Activated CD4-positive, alpha-beta T cell treated with anti-CD3 and anti-CD28 coated beads, Interleukin-2, Interleukin-4, amounts not matched to agents 100 ng/mL and 50 ng/mL, durations not matched to agents 16 hours and 8 hours (primary cell): ENCODE measurements at places on chromosomes 1 and 21.
A peak's percentile ranks its signal among the peaks of the same experiment; 100 is the strongest.

GRCh38 chr1:217524787-217525520 is 105.9 kb downstream of the GPATCH2 start:
- DNase-seq, result no peak

DNA sequence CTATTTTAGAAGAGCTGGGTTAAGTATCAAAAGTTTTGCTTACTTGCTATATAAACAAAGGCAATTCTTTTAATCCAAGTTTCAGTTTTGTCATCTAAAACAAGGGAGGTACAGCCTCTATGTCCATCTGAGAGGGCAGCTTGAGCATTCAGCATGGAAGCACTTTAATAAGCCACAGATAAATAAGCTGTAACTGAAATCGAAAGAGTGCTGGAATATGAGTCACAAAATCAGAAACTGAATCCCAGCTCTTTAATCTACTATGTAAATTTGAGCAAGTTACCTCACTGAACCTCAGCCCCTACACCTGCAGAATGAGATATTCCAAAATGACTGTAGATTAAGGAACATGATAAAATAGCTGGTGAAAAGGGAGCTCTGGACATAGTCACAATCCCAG is 80.0 kb upstream of the HP1BP3 start:
- no peak for DNase-seq

- peak; percentile 47 for DNase-seq
Measured at GRCh38 chr1:18681423-18681835, 50.8 kb downstream of the PAX7 start.

GRCh38 chr1:235069577-235070563 is 58.8 kb downstream of the TOMM20 start:
- no peak for DNase-seq

DNA sequence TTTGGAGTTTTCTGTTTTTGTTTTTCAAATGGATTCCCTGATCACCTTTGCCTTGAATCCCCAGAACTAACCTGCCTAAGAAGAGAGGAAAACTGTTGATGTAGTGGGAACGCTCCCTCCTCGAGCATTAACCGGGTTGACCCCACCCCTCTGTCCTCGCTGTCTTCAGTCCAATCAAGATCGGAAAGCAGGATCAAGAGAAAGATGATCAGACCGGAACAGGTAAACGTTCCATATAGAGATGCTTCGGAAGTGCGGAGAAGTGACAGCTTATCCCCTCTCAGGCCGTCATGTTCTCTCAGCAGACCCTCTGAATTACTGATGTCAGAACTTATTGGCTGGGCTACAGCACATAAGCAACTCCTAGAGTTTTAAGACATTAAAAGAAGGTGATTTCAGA is 800 bp upstream of the FAM163A start:
- no peak for DNase-seq

GRCh38 chr21:34807881-34808568 is 139.2 kb downstream of the CLIC6 start:
- peak; percentile 71 for DNase-seq

- DNase-seq, result no peak
Measured at GRCh38 chr1:20587661-20588053, 1.2 kb upstream of the CDA start.

GRCh38 chr1:89065079-89065868 is at the start of gene GBP1:
GBP1 (minus strand) TSS chr1:89065208; CDS start chr1:89063234, 1,974 bp downstream.
- DNase-seq, result peak; percentile 56

DNA sequence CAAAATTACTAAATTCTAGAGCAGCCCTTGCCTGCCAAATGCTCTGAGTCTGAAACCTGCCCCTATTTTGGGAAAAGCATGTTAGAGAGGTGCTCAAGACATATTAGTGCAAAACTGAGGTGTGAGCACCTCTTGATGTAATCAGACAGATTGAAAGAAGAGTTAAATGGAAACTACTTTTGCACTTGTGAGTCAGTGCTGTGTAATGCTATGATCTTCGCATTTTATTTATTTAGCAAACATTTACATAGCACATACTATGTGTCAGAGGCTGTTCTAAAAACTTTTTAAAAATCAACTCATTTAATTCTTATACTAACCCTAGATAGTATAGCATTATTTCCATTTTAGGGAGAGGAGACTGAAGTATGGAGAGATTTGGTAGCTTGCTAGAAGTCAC is 138.1 kb downstream of the ELAVL4 start:
- DNase-seq, result no peak

DNA sequence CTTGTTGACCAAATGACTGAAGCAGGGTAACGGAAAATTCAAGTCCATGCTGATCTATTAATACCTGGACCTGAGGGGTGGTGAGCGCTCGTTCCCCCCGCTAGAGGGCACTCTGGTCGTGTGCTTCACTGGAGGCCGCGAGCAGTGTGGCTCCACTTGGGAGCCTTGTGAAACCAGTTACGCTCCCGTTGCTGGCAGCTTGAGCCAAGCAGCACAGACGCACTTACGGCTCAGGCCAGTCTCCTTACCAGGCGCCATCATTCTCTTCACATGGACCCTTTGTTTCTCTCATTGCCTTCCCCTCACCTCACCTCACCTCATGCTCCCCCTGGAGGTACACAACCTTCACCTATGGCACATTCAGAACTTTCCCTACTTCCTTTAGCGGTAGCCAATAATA is 49.7 kb upstream of the TSPAN2 start:
- DNase-seq, result peak; percentile 64

GRCh38 chr1:175317779-175318178 is 125.2 kb upstream of the KIAA0040 start:
- no peak for DNase-seq

GRCh38 chr1:171581766-171582165 is 40.3 kb upstream of the MYOCOS start:
- no peak for DNase-seq

GRCh38 chr1:221837896-221838295 is 96.0 kb upstream of the DUSP10 start:
- peak; percentile 50 for DNase-seq

- no peak for DNase-seq
Measured at GRCh38 chr1:238404921-238405320, 514.2 kb upstream of the ZP4 start.

GRCh38 chr1:172882791-172883386 is 167.9 kb downstream of the TNFSF18 start:
- no peak for DNase-seq

DNA sequence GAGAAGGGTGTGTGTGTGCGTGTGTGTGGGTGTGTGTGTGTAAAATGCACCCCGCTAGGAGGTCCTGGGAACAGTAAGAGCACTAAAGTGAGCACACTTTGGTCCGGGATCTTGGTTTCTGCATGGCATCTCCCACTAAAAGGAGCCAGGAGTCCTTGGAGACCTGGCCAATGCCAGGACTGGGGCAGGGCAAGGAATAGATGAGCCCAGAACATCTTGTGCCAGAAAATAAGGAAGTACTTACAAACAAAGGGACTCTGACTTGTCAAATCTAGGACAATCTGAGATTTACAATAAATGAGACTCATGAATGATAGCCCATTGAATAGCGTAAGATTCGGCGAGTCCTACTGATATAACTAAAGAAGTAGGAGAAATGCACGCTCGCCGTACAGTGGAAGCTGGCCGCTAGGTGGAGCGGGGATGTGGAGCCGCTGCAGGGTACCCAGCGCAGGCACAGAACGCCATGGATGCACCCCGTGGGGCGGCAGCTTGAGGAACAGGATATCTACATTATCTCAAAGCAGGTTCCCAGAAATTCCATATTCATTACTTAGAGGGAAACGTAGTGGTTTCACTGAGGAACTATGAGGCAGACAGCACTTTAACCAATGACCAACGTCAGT is 7.1 kb downstream of the SLC37A1 start:
- DNase-seq, result no peak

DNA sequence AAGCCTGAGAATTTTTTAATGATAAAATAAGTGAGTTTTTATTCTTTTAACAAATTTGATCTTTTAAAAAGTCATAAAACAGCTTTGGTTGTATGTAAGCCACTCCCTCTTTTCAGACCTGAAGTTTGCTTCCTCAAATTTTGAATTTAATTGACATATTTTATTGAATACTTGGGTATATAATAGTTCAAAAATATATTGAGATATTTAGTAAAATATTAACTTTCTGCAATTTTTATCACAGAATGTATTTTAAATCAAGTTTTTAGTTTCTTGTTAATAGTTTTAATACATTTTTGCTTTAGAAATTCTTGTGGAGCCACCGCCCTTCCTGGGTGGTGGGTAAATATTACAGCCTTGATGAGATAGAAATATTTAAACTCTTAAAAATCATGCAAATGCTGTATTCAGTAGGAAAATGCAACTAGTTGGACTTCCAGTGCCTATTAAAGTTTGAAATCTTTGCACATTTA is 867 bp downstream of the PTPRC start:
- DNase-seq, result no peak

DNA sequence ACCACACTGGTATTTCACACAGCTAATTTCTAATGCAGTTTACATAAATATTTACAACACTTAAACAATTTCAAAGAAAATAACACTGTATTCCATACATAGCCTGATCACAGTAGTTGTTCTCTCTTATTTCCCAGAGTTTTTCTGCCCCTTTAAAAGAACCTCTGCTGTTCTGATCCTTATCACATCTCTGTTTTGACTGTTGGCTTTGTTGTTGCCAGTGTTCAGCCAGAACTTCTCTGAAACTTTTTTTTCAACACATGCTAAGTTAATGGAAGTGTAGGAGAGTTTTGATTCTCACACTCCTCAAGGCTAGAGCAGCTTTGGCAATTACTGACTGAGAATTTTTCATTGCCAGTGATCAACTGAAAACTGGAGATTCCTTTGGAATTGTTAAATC is 11.1 kb downstream of the SELE start:
- DNase-seq, result no peak

- no peak for DNase-seq
Measured at GRCh38 chr1:94919241-94920030, 7.5 kb downstream of the CNN3 start.

- DNase-seq, result no peak
Measured at GRCh38 chr1:234583755-234584419, 26.1 kb downstream of the IRF2BP2 start.

- no peak for DNase-seq
Measured at GRCh38 chr1:3530086-3530925, 75.8 kb downstream of the ARHGEF16 start.

- DNase-seq, result no peak
Measured at GRCh38 chr1:177741476-177741875, 228.4 kb downstream of the SEC16B start.

GRCh38 chr1:203563291-203563690 is 63.3 kb upstream of the ATP2B4 start:
- no peak for DNase-seq

DNA sequence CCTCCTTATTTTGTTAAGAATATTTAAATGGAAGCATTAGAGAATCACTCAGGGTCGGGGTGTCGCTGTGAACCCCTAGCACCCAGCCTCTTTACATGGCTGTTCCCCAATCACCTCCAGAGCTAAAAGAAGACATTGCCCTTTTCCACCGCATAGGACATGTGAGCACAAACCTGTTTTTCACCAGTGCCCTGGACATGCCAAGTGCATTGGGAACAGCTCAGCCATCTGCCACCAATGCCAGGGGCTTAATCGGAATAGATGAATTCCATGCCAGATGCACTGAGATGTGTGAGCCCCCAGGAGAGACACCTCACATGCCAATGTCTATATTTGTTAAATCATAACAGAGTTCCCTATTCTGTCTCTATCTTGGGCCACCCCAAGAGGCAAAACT is 33.3 kb downstream of the EIF2D start:
- DNase-seq, result no peak

DNA sequence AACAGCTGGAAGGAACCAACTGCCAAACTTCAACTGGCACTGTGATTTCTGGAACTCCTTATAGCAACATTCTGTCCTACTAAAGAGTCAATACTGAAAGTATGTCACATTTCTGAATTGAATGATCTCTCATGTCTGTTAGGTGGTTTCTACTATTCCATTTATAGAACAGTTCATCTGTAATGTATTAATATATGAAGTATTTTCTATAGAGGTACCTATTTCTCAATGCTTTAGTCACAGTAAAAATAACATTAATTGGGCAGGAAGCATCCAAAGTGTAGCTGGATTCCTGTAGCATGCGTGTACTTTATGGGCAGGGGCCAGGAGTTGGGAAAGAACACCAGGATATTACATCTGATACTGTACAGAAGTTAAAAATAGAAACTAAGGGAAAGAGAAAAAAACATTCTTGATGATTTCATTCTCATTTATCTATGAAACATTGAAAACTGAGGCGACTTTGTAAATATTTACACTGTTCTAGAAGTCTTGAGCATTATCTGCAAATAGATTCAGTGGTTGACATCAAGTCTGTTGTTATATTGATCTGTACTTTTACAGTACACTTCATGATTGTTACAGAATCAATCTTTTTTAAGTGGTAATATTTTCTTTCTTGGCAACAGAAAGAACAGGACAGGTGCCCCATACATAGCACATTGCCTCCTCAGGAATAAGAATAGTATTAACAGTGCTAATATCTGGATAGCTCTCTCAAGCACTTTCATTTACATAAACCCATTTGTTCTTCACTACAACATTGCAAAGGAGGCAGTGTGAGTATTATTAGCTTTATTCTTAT is 6.2 kb upstream of the ZNF281 start:
- DNase-seq, result peak; percentile 22

DNA sequence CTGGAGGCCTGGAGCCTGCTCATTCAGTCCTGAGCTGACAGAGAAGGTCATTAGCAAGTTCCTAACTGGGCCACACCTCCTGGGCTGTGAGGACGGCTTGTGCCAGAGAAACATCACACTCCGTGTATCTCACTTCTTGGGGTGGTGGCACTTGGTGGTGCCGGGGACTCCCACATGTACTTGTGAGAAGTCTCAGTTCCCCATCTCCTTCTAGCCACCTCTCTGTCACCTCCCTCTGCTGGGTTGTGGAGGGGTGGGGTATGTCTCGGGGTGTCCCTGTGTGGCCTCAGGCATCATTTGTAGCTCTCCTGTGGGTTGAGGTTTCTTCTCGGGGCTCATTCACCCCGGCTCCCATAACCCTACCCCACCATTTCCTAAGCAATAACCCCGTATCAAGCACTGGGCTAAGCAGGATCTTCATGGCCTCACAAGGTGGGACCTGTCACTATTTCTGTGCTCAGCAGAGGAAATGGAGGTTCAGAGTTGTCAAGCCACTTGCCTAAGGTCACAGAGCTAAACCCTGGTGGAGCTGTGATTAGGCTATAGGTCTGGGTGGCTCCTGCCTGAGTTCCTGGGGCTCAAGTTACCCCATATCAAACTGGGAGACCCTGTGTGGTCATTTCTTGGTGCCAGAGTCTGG is 62.5 kb downstream of the UBIAD1 start:
- DNase-seq, result no peak

DNA sequence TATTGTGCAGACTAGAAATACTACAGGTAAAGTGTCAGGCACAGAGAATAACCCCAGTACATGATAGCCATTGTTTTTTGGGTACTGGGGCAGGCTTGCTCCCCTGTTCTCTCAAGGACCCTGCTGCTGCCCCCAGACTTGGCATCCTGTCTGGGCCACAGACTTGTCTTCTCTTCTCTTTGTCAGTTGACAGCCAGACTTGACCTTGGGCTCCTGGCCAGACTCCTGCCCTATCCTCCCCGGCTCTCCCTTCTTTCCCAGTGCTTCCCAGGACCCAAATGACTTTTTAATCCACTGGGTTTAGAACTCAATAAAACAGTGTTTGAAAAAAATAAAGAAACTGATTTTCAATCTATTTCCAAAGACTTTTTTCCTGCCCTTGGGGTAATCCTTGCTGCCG is 43.2 kb downstream of the ZSCAN20 start:
- no peak for DNase-seq

- DNase-seq, result peak; percentile 41
Measured at GRCh38 chr1:149849111-149849946, 50.0 kb upstream of the BOLA1 start.

GRCh38 chr1:15370781-15371520 is 38.7 kb upstream of the EFHD2 start:
- no peak for DNase-seq

GRCh38 chr1:203073469-203073868 is 12.3 kb downstream of the MYOG start:
- no peak for DNase-seq

GRCh38 chr1:99603699-99604560 is 42.0 kb upstream of the PALMD start:
- no peak for DNase-seq
